ENCODE measurements at places on chromosomes 4 and X.
A peak's percentile ranks its signal among the peaks of the same experiment; 100 is the strongest.

GRCh38 chr4:110164856-110165255, 33.6 kb downstream of the ELOVL6 start:
- DNase-seq: peak; percentile 11

DNA sequence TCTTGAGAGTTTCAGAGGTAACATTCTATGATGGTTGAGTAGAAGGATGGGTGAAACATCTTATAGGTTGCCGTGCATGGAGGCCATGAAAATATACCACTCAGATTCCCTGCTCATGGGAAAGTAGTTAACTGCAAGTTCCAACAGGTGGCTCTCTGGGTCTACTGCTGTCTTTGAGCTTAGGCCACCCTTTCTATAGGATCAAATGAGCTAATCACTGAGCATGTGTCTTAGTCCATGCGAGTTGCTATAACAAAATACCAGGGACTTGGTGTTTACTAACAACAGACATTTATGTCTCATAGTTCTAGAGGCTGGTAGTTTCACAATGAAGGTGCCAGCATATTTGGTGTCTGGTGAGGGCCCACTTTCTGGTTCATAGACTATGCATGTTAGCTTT, 144.8 kb upstream of the UNC5C start:
- no peak for DNase-seq

DNA sequence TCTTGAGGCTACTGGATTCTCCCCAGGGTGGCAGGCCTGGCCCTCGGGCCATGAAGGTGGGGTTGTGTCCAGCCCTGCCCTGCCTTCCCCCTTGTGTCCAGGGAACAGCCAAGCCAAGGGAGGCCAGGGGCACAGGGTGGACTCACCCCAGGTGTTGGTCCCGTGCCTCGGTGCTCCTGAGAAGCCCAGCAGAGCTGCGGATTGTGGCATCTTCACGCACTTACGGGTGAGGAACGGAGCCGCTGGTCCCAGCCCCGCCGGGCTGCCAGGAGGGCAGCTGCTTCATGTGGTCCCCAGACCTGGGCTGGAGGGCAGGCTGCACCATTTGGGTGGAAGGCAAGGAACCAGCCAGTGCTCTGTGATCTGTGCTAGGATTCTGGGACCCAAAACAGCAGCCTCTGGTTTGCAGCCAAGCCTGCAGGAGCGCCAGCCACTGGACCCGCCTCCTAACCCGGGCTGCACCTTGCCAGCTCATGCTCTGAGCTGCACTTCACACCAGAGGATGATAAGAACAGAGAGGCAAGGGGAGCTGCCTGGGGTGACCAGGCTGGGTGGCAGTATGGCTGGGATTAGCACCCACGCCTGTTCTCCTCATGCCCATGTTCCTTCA, 36.1 kb upstream of the HMX1 start:
- DNase-seq: no peak

DNA sequence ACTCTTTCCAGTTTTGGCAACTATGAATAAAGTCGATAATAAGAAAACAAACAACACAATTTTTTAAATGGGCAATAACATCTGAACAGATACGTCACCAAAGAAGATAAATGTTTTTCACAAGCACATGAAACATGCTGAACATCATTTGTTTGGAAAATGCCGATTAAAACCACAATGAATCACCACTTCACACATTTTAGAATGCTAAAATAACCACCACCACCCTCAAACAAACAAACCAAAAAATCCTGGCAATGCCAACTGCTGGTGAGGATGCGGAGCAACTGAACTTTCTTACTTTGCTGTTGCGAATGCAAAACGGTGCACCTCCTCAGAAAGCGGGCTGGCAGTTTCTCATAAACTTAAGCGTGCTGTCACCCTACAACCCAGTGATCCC, 115.9 kb downstream of the NSUN7 start:
- no peak for DNase-seq

GRCh38 chr4:62342346-62342745, 1142.2 kb downstream of the ADGRL3 start:
- DNase-seq: no peak

DNA sequence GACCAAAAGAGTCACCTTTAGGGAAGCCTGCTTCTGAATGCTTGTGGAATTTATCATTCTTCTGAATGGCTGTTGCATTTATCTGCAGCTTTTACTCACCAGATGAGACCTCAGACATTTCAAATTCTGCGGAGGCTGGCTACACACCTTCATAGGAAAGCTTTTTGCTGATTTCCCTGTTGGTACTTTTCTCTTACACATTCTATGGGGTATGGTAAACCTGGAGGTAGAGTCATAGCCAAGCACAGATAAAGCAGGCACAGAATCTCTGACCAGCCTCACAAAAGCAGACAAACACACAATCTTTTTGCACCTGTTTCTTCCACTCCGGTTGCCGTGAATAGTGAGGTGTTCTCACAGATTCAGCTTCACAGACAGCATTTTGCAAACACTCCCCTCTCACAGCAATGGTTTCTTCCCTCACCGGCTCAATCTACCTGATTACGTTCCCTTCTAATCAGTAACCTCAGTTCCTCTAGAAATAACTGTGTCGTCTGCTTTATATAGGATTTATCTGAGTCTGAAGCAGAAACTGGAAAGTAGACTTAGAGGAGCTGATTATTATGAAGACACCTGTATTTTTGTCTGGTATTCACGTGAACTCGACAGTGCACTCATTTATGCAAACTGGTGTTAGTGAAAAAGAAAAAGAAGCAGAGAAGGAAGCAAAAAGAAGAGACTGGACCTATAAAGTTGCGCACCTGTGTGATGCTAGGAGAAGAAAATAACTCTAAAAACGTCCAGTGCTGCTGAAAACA, 83.1 kb downstream of the DMD start:
- DNase-seq: no peak

DNA sequence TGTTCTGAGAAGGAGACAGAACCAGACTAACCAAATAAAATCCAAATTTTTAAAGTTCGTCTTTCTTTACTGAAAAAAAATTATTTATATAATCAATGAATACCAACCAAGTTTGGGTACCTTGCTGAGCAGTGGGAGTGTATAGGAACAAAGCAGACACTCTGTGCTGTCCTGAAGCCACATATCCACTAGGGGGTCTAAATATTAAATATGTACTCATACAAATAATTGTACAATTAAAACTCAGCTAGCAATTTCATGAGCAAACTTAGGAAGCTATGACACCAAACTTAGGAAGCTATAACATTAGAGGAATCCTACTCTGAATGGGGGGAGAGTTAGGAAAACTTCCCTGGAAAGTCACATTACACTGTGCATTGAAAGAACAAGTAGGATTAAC, 582.0 kb upstream of the EPHA5 start:
- no peak for DNase-seq

GRCh38 chrX:139058831-139059495, 347.4 kb upstream of the FGF13 start:
- no peak for DNase-seq

DNA sequence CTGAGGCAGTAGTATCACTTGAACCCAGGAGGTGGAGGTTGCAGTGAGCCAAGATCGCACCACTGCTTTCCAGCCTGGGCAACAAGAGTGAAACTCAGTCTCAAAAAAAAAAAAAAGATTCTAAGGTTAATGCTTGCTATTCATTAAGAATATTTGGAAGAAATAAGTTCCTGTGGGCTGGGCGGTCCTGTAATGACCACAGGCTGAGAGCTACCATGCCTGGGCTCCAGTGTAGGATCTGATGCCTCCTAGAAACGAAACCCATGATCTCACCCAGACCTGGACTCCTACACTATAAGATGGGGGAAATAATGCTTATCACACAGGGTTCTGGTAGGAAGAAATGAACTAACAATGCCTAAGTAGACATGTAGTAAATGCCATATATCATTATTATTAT, 17.8 kb downstream of the TMEM192 start:
- no peak for DNase-seq

DNA sequence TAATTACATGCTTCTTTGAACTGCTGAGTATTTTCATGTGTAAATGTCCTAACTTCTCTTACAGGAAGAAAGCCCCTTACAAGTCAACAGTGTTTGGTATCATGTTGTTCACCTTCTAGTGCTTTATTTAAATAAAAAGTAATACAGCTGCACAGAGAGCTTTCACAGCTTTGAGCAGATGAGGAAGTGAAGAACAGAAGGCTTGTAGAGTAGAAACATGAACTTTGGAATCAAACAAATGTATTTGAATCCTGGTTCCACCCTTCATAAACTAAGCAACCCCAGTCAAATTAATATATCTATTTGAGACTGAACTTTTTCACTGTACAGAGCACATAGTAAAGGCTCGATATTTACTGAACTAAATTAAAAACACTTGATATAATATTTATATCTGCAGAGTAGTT, 120.5 kb downstream of the CAMK2D start:
- DNase-seq: no peak

- DNase-seq: no peak
Measured at GRCh38 chrX:100870527-100870926, 3.6 kb downstream of the NOX1 start.

Data from CD4-positive, alpha-beta T cell treated with Interleukin-21 for 1 hour (primary cell).